ENCODE measurements at places on chromosomes 1 and 21.

DNA sequence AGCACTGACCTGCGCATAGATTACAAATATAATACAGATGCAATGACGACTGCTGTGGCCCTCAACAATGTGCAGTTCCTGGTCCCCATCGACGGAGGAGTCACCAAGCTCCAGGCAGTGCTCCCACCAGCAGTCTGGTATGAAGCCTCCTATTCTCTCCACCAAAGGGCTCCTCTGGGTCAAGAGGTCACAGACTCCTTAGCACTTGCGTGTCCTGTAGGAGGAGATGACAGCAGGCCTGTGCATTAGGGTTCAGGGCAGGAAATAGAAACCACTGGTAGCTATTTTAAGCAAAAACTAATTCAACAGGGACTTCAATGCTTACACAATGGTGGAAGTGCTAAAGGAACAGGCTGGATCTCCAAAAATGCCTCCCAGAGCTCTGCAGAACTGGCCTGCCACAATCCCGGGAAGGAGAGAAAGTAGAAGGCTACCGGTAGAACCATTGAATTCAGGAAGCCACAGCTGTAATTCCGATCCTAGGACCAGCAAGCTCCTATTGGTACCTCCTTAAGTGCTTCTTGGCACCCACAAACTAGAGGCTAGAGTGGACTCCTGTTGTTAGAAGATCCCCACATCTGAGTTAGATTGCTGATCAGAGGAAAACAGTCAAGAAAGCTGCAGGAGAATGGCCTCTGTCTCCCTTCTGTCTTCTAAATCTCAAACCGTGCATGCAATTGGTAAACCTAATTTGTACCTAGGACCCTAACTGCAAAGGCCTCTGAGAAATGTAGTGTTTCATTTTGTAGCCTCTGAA lies 12.7 kb upstream of the DYNLT5 start:
- DNase-seq, result no peak

DNA sequence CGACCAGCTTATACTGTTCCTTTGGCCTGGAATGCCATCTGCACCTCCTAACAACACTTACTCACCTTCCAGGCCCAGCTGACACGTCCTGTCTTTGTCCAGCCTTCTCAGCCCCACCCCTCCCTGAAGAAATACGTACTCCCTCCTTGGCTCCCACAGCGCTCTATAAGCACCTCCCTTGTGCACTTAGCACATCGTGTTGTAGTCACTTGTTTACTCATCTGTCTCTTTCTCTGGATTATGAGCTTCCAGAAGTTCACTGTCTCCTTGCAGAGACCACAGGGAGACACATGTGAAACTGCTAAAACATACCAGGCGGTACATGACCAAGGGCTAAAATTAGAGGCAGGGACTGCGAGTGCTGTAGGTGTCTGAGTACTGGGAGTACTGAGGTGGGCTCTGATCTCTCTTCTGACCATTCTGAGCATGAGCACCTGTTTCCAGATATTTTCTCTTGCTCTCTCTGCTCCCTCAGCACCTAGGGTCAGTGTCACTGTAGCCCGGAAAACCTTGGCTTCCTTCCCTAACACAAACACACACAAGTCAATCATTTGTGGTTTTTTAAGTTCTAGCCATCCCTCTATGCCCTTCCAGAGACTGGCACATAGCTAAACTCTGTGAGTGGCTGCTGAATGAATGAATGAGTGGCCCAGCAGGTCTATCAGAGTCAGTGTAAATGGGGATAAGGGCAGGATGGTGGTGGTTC lies 5.1 kb downstream of the DCST1 start:
- no peak for DNase-seq

DNA sequence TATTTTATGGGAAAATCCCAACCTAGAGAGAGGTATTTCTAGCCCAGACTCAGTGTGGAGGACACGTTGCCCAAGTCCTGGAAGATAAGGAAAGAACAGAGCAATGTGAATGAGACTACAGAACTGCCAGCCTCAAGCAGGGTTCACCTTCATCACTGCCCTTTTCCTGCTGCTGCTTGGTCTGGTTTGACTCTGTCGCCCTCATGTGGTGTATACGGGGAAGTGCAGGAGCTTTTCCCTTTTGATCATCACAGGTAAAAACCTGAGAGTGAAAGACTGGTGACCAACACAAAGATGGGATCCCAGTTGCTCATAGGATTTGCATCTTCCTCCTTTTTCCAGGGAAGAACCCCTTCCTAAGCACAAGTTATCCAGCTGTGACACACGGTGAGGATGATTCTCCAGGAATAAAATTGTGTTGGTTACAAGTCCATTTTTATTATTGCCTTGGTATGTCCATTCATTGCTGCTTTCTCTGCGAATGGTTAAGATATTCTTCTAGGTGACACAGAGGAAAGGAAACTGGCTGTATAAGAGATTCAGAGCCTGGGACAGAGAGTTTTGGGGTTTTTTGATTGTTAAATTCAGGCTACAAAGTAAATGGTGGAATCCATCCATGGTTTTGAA lies 89.5 kb upstream of the CD53 start:
- no peak for DNase-seq

DNA sequence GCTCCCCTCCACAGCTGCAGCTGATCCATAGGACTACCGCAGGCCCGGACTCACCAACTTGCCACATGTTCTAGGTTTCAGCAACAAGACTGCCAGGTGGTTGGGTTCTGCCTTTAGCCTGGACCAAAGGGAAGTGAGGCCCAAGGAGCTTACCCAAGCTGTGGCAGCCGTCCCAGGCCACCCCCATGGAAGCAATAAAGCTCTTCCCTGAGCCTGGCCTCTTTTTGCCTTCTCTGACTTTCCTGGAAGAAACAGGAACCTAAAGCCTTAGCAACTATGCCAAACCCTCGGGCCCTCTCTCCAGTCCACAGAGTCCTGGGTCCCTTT lies 2.7 kb upstream of the ARTN start:
- no peak for DNase-seq

GRCh38 chr1:78996791-78997190 lies 9.7 kb downstream of the ADGRL4 start:
- no peak for DNase-seq

GRCh38 chr1:2377751-2378440 lies 13.5 kb downstream of the MORN1 start:
- no peak for DNase-seq

- no peak for DNase-seq
Measured at GRCh38 chr1:216028631-216029030, 394.6 kb downstream of the USH2A start.

DNA sequence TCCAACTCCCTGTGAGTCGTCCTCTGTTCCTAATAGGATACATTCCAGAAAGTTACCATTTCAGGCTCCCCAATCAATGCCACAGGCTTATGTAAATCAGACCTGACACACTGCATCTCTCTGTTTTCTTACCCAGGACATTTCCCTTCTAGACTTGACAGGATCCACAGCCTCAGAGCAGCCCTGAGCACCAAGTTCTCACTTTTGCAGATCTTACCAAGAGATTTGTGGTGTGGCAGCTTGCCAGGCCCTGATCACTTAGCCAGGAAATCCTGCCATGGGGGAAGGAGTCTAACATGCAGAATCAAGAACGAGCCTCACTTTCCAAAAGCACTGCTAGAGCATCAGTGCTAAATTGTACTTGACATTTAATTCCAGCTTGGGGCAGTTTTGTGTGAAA lies 202.9 kb downstream of the TBX15 start:
- no peak for DNase-seq

DNA sequence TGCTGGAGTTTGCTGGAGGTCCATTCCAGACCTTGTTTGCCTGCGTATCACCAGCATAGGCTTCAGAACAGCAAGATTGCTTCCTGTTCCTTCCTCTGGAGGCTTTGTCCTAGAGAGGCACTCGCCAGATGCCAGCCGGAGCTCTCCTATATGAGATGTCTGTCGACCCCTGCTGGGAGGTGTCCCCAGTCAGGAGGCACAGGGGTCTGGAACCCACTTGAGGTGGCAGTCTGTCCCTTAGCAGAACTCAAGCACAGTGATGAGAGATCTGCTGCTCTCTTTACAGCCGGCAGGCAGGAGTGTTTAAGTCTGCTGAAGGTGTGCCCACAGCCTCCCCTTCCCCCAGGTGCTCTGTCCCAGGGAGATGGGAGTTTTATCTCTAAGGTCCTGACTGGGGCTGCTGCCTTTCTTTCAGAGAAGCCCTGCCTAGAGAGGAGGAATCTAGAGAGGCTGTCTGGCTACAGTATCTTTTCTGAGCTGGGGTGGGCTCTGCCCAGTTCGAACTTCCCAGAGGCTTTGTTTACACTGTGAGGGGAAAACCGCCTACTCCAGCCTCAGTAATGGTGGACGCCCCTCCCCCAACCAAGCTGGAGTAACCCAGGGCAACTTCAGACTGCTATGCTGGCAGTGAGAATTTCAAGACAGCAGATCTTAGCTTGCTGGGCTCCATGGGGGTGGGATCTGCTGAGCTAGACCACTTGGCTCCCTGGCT lies 205.0 kb downstream of the GPR52 start:
- no peak for DNase-seq

DNA sequence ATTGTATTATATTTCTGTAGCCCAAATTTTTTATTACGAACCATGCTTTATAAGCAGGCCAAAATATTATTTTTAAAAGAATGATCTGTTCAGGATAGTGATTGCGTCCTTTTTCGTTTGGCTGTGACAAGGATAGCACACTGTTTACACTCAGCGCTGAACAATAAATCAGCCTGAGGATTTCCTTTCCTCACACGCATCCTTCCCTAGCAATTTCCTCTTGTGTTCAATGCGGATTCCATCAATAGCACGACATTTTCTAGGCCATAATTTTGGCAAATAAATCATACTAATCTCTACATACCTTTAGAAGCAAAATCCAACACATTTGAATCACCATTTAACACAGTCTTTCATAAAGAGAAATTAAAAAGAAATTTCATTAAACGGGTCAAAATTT lies 1.6 kb upstream of the VAV3 start:
- no peak for DNase-seq

DNA sequence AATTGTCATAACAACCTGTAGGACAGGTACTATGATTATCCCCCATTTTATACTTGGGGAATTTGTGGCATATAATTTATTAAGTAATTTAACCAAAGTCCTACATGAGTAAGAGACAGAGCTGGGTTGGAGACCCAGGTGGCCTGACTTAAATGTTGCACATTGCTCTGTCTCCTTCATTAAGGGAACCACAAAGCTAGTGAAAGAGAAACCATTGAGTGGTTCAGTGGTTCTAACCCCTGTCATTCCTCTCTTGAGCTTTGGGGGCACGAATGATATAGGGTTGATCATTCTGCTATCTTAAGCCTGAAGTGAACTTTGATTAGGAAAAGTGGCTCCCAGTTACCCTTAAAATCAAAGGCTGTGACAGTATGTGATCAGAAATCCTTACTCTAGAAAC lies 5.3 kb upstream of the MAP3K7CL start:
- DNase-seq, result no peak

All from frontal cortex (tissue), 4 donors.